Liver (tissue), 10 donors: ENCODE measurements at places on chromosomes 13 and 19. TPM values are rescaled to one million over a fixed set of nuclear protein-coding genes. Genes with fewer than 3 reads are reported as not detected.
A peak's percentile ranks its signal among the peaks of the same experiment; 100 is the strongest.

Gene LGALS16
- total RNA-seq = not detected

Gene DIAPH3
- 11.1 TPM for total RNA-seq

GRCh38 chr19:16185123-16185767 lies at the start of gene FAM32A:
Gene FAM32A (plus strand): TSS chr19:16185410. CDS start chr19:16185443, 33 bp downstream.
- peak; percentile 98 for DNase-seq

Gene ZNF667
- total RNA-seq = 1.7 TPM

- DNase-seq = no peak
Measured at GRCh38 chr19:4583961-4584669, 24.6 kb upstream of the SEMA6B start.

Gene IQCN
- 2.4 TPM for total RNA-seq

- DNase-seq = no peak
Measured at GRCh38 chr19:17379221-17379631, 2.1 kb upstream of the PLVAP start.

DNA sequence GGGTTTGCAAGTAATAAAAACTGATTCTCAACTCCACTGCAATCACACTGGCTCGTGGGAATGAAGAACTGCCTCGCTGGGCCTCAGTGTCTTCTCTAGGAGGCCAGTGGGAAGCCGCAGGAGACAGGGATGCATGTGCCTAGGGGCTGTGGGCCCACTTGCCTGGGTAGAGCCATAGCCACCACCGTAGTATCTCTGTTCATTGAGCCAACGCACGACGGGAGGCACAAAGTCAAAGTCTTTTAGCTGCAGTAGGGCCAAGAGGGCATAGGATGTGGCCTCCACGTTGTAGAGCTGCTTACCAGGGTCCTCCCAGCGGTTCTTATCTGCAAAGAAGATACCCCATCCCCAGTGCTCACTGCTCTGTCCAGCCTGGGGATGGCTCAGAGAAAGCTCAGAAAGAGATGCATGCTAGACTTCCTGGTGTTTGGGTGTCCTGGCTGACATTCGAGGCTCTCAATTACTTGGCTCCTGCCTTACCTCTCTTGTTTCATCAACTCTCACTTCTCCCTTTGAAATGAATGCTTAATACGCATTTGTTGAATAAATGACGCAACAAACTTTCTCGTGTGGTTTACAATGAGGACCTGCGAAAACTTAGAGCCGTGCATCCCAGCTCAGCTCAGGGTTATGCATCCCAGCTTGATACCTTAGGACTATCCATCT lies 16.1 kb upstream of the TNFSF14 start:
- no peak for DNase-seq

DNA sequence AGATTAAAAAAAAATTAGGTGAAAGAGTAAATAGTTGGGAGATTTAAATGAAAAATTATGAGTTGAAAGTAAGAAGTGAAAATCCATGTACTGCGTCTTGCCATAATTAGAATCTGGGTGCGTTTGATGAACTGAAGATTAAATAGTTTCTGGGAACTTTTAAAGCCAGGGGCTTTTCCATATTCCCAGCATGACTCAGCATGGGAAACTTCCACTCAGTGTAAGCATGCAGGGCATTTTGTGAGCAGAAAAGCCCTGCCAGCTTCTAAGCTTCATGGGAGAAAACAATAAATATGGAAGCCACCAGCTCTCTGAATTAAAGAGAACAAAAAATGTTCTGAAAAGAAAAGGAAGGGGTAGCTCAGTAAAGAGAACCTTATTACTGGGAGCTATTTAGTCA lies 62.0 kb upstream of the EDNRB start:
- DNase-seq = no peak

- no peak for DNase-seq
Measured at GRCh38 chr13:96898212-96898611, 96.1 kb downstream of the OXGR1 start.

DNA sequence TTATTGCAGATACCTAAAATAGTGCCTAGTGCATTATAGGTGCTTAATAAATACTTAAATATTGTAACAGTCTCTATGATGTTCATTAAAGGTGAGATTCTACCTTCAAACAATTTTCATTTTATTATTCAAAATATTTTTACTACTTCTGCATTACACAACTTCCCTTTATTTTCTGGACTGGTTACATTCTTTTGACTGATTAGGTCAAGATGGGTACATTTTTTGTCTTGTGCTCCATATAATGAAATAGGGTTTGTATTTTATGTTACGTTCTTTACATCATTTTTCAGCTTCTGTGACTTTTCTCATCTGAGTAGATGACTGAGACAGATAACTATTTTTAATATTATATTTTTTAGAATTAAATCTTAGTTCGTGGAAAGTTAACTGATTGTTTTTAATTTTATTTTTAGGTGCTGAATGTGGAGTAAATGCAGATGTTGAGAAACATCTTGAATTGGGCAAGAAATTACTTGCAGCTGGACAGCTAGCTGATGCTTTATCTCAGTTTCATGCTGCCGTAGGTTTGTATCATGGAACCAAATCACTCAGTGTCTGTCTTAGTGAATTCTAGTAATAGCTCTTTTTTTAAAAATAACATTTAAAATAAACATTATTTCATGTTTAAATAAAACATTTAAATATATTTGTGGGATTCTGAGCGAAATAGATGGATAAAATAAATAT lies 32.0 kb downstream of the DNAJC3 start:
- DNase-seq = no peak

- peak; percentile 61 for DNase-seq
Measured at GRCh38 chr19:42596391-42597072, 1.8 kb upstream of the CEACAM8 start.

GRCh38 chr19:53432088-53432661 lies 391 bp downstream of the ZNF761 start:
- peak; percentile 41 for DNase-seq

Gene COL4A1
- 68.5 TPM for total RNA-seq

DNA sequence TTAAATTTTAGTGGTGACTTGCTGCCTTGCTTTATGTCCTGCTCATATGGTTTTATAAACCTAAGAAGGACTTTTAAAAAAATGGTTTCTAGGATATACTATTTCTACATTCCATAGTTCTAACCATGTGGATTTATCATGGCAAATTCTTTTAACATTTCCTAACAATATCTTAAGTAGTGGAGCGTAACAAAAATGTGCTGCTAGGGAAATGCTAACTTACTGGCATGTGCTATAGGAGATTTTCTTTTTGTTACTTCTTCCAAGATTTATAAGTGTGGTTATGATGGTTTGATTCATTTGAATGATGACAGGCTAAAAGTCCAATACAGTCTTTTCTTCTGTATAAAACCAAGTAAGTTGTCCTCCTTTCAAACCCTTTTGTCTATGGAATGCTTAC lies 713.7 kb downstream of the SLITRK1 start:
- DNase-seq = no peak

Gene IFNL1
- total RNA-seq = not detected

- no peak for DNase-seq
Measured at GRCh38 chr13:114200399-114200911, 21.4 kb downstream of the CFAP97D2 start.

Gene NLRP12
- 0.98 TPM for total RNA-seq

- no peak for DNase-seq
Measured at GRCh38 chr13:73449252-73449651, 390.4 kb downstream of the KLF5 start.

DNA sequence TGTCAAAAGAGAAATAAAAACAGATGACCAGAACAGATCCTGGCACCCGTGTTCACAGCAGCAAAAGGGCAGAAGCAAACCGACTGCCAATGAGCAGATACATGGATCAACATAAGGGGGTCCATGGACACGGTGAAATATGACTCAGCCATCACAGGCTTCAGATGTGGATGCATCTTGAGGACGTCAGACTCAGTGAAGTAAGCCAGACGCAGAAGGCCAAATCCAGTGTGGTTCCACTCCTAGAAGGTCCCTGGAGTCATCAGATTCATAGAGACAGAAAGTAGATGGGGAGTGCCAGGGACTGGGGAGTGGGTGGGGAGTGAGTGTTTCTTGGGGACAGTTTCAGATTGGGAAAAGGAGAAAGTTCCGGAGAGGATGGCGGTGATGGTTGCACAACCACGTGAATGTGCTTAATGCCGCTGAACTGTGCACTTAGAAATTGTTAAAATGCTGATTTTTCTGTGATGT lies 28.8 kb upstream of the SEMA6B start:
- DNase-seq = no peak

- DNase-seq = no peak
Measured at GRCh38 chr19:50489461-50490011, 12.9 kb upstream of the GARIN5A start.

Gene ZNF491
- total RNA-seq = 1.8 TPM
